ENCODE measurements at places on chromosomes 3 and 15. TPM values are rescaled to one million over a fixed set of nuclear protein-coding genes. Genes with fewer than 3 reads are reported as not detected.

ARPIN gene
- total RNA-seq = 3.9 TPM

C3orf20 gene
- 0.08 TPM for total RNA-seq

KLF15 gene
- 21.4 TPM for total RNA-seq

SLC28A1 gene
- total RNA-seq = 0.09 TPM

CPB1 gene
- 0.75 TPM for total RNA-seq

BCHE gene
- total RNA-seq = 33.9 TPM

GRCh38 chr3:126703512-126704493, at the start of gene CHCHD6:
Gene CHCHD6, plus strand, starts transcription at chr3:126704240. Its CDS starts 73 bp downstream, at chr3:126704313.
- peak; percentile 94 for DNase-seq

- DNase-seq = no peak
Observed at GRCh38 chr3:150905339-150905738, at the start of gene MINDY4B. Gene MINDY4B, minus strand, starts transcription at chr3:150905439. Its CDS starts 0 bp downstream, at chr3:150905439.

DNA sequence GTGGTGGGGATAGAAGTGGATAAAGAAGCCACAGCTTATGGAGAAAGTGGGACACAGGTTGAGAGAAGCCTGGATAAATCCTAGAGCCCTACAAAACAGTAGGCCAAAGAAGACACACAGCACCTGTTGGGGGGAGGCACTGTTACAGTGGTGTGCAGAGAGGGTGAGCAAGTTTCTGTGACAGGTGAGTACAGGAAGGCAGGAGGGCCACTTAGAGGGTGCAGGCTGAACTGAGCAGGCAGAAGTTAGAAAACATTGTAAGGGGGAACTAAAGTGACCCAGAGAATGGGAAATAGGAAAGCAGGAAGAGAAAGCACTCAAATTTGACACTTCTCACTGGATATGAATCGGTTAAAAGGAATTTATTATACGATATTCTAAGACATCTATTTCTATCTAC, 146.1 kb upstream of the TMCO5A start:
- DNase-seq = no peak

DNA sequence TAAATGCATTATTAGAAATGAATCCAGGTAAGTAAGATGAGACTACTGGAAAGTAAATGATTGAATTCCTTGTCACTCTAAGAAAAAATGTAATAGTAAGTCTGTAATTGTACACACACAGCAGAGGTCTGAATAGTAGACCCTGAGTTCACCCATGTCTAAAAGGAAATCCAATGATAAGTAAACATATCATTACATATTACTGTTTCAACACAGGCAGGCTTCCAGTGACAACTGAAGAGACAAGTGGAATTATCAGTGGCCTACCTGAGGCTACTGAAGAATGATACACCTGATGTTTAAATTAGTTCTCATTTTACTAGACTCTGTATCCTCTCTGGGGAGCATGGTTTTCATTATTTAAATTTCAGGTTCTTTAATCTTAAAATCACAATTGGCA, 6.2 kb upstream of the CCNL1 start:
- DNase-seq = no peak

DNA sequence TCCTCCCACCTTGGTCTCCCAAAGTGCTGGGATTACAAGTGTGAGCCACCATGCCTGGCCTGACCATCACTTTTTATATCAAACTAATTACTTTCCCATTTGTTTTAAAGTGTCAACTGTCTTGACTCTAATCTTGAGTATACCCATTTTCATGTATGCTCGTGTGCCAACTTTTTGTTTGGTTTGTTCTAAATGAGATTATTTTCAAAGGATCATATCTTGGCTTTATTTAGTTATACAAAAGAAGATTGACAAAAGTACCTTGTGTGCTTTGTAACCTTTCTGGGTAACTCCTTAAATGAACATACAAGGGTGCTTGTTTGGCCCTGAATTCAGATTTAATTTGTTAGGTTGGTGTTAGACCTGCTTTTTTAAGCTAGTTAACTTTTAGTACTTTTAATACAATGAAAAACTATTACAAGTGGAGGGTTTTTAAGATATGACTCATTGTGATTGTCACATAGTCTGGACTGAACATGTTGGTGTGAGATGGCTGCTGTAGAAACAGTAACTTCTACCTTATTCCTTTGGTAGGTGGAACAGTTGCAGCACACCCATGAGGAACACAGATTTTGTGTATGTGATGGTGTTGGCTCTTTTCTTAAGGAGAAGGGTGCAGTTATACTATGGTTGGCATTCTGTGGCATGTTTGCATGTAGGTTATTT, 10.7 kb downstream of the KIF23 start:
- DNase-seq = no peak

DNA sequence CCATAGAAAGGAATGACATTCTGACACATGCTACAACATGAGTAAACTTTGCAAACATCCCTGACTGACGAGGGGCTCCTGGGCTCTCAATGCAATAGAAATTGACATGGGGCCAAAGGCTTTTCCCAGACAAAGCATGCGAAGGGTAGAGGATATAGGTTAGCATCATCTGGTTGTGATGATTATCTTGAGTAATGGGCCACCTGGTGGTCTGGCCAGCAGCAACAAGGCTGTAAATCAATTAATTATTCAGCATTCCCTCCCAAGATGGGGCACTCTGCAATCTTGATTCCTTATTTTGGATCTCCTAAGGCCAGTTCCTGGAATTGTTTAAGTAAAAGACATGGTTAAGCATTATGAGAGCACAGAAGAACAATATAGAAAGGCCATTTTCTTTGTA, 99.2 kb downstream of the AGBL1 start:
- DNase-seq = no peak

DNA sequence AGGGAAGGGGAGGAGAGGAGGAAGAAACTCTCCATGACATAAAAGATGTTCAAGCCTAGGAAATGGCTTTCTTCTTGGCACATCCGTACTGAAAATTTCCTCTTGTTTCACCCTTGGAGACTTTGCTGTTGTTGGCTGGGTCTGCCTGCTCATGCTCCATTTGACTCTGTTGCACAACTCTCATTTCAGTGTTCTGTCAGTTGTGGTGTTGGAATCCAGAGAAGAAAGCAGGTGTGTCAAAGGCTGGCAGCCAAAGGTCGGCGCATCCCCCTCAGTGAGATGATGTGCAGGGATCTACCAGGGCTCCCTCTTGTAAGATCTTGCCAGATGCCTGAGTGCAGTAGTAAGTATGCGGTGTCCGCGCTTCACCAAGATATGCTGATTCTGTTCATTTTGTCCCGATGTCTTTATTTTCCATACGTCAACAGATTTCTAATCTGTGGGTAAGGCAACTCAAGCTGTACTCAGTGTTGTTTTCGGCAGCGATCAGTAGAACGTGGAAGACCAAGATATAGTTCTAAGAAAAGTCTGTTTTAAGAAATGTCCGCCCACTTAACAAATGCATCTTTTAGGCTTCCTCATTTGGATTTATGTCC, 265.2 kb upstream of the GOLGA6L4 start:
- DNase-seq = no peak

DNA sequence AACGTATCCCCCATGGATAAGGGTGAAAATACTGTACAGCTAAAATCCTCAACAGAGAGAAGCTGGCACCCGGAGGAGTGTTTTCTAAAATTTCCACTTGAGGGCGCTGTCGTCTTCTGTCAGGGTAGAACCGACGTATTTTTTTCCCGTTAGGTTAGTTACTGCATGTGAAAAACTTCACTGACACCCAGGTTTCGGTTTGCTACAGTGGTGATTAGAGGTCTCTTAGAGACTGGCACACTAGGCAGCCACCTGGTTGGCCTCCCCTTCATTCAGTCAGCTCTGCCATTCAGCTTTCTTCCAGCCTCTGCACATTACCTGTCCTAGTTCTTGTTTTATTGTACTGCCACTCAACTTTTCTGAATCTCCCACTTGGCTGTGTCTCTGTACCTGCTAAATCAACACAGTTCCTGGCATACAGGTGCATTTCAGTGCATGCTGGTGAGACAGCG, 18.4 kb downstream of the CCK start:
- DNase-seq = peak; percentile 46

DNA sequence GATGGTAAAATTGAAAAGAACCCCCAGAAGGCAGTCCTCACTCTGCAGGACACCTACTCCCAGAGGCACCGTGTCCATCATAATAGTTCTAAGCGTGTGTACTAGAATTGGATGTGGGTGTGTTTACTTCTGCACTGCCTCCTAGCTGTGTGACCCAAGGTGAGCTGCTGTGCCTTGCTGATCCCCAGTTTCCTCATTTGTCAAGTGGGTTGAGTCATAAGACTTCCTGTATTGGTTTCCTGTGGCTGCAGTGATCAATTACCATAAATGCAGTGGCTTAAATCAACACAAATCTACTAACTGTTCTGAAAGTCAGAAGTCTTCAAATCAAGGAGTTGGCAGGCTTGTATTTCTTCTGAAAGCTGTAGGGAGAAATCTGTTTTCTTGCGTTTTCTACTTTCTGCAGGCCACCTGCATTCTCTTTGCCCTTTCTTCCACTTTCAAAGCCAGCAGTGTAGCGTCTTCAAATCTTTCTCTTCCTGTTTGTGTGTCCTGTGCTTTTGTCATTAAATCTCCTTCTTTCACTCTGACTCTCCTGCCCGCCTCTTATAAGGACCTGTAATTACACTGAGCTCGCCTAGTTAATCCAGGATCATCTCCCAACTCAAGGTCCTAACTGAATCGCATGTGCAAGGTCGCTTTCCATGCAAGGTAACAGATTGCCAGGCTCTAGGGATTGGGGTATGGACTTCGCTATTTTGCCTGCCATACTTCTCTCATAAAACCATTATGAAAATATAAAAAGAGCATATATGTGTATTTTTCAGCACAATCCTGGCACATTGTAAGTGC, 59.0 kb downstream of the RORA start:
- no peak for DNase-seq

DNA sequence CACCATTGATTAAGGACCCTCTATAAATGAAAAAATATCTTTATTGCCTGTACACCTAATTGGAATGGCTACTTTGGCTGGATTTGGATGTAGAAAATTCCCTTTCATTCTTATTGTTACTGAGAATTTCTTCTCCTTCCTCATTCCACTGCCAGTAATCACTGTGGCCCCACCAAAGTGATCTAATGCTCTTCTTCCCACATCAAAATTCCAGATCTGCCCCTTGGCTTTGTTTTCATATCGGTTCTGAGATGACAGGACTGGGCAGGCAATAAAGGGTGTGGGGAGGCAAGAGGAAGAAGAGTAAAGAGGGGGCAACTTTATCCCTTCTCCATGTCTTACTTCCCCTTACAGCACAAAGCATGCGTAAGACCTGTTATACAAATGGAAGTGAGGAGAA, 2.1 kb downstream of the ANKUB1 start:
- DNase-seq = no peak

DNA sequence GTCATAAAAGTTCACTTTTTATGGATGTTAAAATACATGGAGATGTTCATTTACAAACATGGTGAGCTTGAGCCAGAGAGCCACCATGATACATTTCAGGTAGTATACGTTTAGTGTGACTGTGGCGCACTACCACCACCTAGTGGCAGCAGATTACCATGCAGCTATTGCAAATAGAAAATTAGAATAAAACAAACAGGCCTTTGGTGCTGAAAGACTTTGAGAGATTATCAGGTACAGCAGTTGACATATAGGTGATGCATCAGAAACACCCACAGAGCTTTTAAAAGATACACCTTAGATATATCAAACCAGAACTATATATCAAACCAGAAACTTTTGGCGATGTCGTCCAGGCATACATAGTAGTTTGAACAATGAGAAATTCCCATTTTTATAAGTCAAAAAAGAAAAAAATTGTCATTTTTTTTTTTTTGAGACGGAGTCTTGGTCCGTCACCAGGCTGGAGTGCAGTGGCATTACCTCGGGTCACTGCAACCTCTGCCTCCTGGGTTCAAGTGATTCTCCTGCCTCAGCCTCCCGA, 42.0 kb upstream of the ICE2 start:
- DNase-seq = peak; percentile 81

DNA sequence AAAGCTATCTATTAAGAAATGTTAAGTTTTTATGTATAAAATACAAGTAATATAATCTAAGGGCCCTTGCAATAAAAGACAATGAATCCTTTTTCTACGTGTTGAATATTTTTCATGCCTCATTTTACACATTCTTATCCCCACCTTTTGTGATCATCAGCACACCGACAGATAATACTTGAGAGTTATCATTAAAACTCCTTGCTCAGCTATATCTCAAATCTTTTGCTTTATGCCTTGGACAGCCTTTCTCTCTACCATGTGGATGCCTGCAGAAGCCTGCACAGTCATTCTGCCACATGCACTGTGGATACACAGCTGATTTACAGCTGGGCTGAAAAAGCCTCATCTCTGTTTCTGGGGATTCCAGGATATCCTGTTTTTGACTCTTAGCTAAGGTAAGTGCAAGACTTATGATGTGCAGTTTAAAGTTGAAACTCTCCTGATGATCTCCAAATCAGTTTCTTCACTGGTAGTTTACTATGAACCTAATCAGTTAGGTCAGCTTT, 1565.1 kb downstream of the SI start:
- DNase-seq = no peak

GRCh38 chr3:132256989-132257388, 60.2 kb upstream of the ACP3 start:
- DNase-seq = no peak
